Upper lobe of left lung (tissue), 6 donors: ENCODE measurements at places on chromosomes 12 and 14. TPM values are rescaled to one million over a fixed set of nuclear protein-coding genes. Genes with fewer than 3 reads are reported as not detected.
A peak's percentile ranks its signal among the peaks of the same experiment; 100 is the strongest.

DNA sequence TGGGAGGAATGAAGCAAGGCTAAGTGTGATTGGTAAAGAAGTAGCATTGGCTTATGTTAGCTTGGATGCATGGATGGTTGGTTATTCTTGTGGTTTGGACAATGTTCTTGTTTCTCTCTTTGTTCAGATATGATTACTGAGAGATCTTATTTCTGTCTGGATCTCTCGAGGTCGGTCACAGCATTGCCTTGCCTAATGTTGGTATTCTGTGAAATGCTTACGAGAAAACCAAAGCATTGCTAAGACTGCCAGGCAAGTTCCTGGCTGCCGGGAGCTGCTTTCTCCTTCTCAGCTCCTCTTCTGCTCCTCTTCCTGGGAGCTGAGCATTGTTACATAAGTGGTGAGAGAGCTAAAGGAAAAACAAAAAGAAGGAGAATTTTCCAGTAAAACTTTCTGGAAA lies 7.4 kb upstream of the RND1 start:
- H3K4me1 ChIP-seq, result no peaks in the 10 kb centered on the region
- H3K27ac ChIP-seq, result no peak overlapping the region
- no peak for DNase-seq
- no peak overlapping the region for H3K4me3 ChIP-seq
- no peaks in the 10 kb centered on the region for H3K27me3 ChIP-seq
- no peaks in the 10 kb centered on the region for H3K36me3 ChIP-seq

DNA sequence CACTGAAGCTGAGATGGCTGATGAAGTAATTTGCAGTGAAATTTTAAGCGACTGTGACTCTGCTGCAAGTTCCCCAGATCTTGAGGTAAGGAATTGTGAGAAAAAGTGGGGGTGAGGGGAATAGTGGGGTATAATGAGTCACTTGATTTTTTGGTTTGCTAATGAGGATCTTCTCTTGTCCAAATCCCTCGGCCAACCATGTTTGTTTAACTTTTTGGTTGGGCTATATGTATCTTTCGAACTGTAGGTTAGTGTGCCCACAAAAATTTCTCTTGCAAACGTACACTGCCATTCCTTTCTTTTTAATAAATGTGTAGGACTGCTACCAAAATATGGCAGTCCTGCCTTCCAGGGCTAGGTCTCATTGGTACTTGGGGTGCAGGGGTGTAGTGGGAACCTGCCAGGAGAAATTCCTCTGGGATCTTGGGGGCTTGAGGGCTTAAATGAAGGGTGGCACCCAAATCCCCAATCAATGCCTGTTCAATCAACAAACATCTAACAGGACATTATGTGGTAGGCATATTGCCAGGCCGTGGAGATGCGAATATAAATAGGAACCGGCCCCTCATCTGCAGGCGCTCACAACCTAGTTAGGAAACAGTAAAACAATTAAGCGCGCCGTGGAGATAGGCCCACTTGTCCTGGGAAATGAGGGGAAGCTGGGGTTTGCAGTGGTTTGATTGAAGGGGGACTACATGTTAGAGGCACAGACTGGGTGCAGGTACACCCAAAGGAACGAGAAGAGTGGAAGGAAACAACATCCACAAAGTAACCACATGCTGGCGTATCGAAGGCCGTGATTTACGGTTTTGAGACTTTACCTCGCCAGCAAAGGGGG lies 1.3 kb upstream of the PABPN1 start:
- peaks cover 20% of the 10 kb centered on the region for H3K4me1 ChIP-seq
- H3K4me3 ChIP-seq, result peak overlapping the region; percentile 88
- peaks cover 28% of the 10 kb centered on the region for H3K36me3 ChIP-seq

Gene MAP3K9
- total RNA-seq, result 14.5 TPM

DNA sequence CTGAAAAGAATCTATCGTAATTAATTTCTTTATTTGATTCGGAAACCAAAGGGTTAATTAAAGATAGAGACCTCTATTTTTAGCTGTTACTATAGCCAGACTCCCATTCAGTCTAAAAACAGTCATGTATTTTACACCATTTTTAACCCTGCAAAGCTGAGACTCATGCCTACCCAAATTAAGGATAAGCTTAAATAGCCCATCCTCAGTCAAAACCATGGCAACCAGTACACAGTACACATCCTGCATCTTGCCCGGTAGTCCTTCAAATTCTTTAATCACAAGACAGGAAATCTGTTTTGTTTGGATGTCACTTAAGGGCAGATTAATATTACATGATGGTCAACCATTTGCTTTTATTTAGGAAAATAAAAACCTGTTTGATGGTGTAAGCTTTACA lies 25.5 kb upstream of the KCNK10 start:
- H3K4me3 ChIP-seq, result no peak overlapping the region
- H3K36me3 ChIP-seq, result no peaks in the 10 kb centered on the region
- H3K27ac ChIP-seq, result no peak overlapping the region
- DNase-seq, result no peak
- no peaks in the 10 kb centered on the region for H3K4me1 ChIP-seq
- H3K27me3 ChIP-seq, result no peaks in the 10 kb centered on the region

Gene ADGRD1
- 87.0 TPM for total RNA-seq

GRCh38 chr12:9710584-9711375 lies 22.1 kb downstream of the CLECL1 start:
- no peaks in the 10 kb centered on the region for H3K36me3 ChIP-seq
- no peak overlapping the region for H3K4me3 ChIP-seq
- no peak for DNase-seq
- H3K27ac ChIP-seq, result no peak overlapping the region
- no peaks in the 10 kb centered on the region for H3K27me3 ChIP-seq
- no peaks in the 10 kb centered on the region for H3K4me1 ChIP-seq

- H3K4me3 ChIP-seq, result no peak overlapping the region
- H3K27me3 ChIP-seq, result no peaks in the 10 kb centered on the region
- no peak for DNase-seq
- H3K36me3 ChIP-seq, result no peaks in the 10 kb centered on the region
Observed at GRCh38 chr12:109752117-109753053, 38.8 kb downstream of the FAM222A start.

Gene KRT79
- total RNA-seq, result not detected
